ENCODE measurements at places on chromosomes 3 and 15. TPM values are rescaled to one million over a fixed set of nuclear protein-coding genes. Genes with fewer than 3 reads are reported as not detected.

AP4E1 gene
- 7.8 TPM for total RNA-seq

GOLGA8J gene
- total RNA-seq, result not detected

UBA7 gene
- 70.3 TPM for total RNA-seq

- H3K36me3 ChIP-seq, result no peaks in the 10 kb centered on the region
- H3K27ac ChIP-seq, result no peak overlapping the region
- peaks cover 5% of the 10 kb centered on the region for H3K4me1 ChIP-seq
- H3K4me3 ChIP-seq, result no peak overlapping the region
Measured at GRCh38 chr3:193899001-193899400, 236.9 kb upstream of the HES1 start.

- peaks cover 3% of the 10 kb centered on the region for H3K36me3 ChIP-seq
- no peak overlapping the region for H3K4me3 ChIP-seq
- H3K27ac ChIP-seq, result peak overlapping the region; percentile 88
- DNase-seq, result no peak
- no peaks in the 10 kb centered on the region for H3K4me1 ChIP-seq
Measured at GRCh38 chr3:188280627-188281026, 126.7 kb downstream of the LPP start.

DNA sequence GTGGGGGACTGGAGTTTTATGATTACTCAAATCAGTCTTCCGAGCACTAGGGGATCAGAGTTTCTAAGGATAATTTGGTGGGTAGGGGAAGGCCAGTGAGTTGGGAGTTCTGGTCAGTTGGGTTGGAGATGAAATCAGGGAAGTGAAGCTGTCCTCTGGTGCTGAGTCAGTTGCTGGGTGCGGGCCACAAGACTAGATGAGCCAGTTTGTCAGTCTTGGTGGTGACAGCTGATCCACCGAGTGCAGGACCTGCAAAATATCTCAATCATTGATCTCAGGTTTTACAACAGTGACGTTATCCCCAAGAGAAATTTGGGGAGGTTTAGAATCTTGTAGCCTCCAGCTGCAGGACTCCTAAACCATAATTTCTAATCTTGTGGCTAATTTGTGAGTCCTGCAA, 249.4 kb downstream of the FAM43A start:
- H3K4me3 ChIP-seq, result no peak overlapping the region
- no peaks in the 10 kb centered on the region for H3K27me3 ChIP-seq
- DNase-seq, result no peak
- no peak overlapping the region for H3K27ac ChIP-seq

GRCh38 chr15:26157081-26157480, 294.0 kb upstream of the ATP10A start:
- no peaks in the 10 kb centered on the region for H3K36me3 ChIP-seq
- no peak for DNase-seq
- H3K27me3 ChIP-seq, result no peaks in the 10 kb centered on the region
- peak overlapping the region; percentile 61 for H3K27ac ChIP-seq
- peaks cover 6% of the 10 kb centered on the region for H3K4me1 ChIP-seq

- DNase-seq, result no peak
- no peak overlapping the region for H3K27ac ChIP-seq
- H3K27me3 ChIP-seq, result no peaks in the 10 kb centered on the region
- no peaks in the 10 kb centered on the region for H3K36me3 ChIP-seq
- H3K4me3 ChIP-seq, result no peak overlapping the region
Measured at GRCh38 chr3:166444336-166444735, 607.1 kb upstream of the BCHE start.

DNA sequence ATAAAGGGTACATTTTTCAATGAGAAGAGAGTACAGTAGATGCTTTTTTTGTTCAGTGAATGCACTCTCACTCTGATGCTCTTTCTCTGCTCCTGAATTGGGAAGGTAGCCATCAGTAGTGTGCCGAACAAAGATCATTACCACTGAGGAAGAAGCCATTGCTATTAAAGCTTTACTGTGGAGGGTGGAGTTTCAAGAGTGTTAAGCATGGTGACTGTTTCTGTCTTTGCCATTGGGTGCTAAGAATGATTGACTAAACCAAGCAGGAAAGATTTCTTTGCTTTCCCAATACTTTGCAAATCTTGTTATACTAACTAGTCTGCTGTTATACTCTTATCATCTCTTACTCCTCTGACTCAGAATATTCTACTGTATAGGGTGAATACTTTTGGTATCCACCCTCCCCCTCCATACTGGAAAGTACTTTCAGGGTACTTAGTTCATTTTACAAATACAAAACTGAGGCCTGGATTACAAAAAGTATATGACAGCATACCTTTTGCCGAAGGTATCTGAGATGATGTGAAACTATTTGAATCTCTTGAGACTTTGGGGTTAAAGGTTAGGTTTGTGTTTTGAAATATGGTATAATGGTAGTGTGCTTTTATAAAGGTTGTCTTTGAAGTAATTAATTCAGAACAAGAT, 1.7 kb downstream of the RAB11A start:
- no peak for DNase-seq
- no peaks in the 10 kb centered on the region for H3K27me3 ChIP-seq
- H3K4me3 ChIP-seq, result peak overlapping the region; percentile 90
- peaks cover 19% of the 10 kb centered on the region for H3K4me1 ChIP-seq
- peak overlapping the region; percentile 97 for H3K27ac ChIP-seq
- no peaks in the 10 kb centered on the region for H3K36me3 ChIP-seq

- H3K4me1 ChIP-seq, result peaks cover 4% of the 10 kb centered on the region
- no peaks in the 10 kb centered on the region for H3K36me3 ChIP-seq
- H3K27me3 ChIP-seq, result no peaks in the 10 kb centered on the region
- no peak overlapping the region for H3K4me3 ChIP-seq
- H3K27ac ChIP-seq, result no peak overlapping the region
Measured at GRCh38 chr3:24657870-24658510, 163.3 kb upstream of the THRB start.

DNA sequence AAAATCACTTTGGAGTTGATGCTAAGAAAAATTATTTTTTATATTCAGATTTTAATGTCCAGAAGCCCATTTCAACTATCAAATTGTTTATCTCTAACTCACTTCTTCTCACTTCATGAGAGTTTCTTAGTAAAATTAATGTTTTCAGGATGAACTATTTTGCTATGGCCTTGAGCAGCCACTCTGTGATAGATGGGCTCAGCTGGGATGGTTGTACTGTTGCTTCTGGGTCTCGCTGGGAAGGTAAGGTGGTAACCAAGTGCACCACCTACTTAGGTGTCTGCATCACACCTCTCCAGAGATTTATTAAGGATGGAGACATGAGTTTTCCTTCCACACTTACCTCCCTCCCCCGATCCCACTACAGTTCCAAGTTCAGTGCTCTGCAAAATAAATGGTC, 110.3 kb upstream of the ATP2B2 start:
- no peak overlapping the region for H3K4me3 ChIP-seq
- peaks cover 21% of the 10 kb centered on the region for H3K27me3 ChIP-seq
- no peaks in the 10 kb centered on the region for H3K36me3 ChIP-seq
- DNase-seq, result no peak
- H3K27ac ChIP-seq, result no peak overlapping the region

DNA sequence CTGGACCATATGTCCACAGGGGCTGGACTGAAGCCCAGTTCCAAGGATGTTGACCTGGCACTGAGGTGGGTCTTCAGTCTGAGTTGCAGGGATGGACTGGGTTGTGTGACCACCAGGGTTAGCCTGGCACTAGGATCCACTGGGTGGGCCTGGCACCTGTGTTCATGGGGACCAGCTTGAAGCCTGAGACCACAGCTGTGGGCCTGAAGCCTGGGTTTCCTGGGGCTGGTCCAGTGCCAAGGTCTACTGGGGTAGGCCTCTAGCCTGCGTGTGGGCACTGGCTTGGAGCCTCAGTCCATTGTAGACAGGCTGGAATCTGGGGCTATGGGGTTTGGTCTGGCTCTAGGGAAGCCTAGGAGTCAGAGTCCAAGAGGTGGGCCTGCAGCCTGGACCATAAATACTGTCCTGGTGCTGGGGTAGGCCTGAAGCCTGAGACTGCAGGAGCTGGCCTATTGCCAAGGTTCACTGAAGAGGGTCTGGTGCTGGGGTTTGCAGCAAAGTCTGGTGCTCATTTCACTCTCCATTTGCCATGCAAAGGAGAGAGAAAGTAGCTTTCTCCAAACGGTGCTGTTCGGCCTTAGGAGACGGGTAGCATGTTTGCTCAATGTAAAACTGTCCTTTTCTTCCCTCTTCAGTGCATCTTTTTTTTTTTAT, 51.2 kb upstream of the TBC1D5 start:
- no peaks in the 10 kb centered on the region for H3K27me3 ChIP-seq
- H3K27ac ChIP-seq, result no peak overlapping the region
- no peaks in the 10 kb centered on the region for H3K4me1 ChIP-seq
- no peak overlapping the region for H3K4me3 ChIP-seq

- H3K4me1 ChIP-seq, result no peaks in the 10 kb centered on the region
- H3K36me3 ChIP-seq, result no peaks in the 10 kb centered on the region
- H3K27me3 ChIP-seq, result no peaks in the 10 kb centered on the region
- no peak for DNase-seq
Measured at GRCh38 chr3:182455011-182455410, 338.3 kb upstream of the ATP11B start.

- H3K27ac ChIP-seq, result no peak overlapping the region
- H3K4me3 ChIP-seq, result no peak overlapping the region
- no peaks in the 10 kb centered on the region for H3K27me3 ChIP-seq
- DNase-seq, result no peak
Measured at GRCh38 chr3:38738630-38739395, 77.2 kb downstream of the SCN10A start.

DNA sequence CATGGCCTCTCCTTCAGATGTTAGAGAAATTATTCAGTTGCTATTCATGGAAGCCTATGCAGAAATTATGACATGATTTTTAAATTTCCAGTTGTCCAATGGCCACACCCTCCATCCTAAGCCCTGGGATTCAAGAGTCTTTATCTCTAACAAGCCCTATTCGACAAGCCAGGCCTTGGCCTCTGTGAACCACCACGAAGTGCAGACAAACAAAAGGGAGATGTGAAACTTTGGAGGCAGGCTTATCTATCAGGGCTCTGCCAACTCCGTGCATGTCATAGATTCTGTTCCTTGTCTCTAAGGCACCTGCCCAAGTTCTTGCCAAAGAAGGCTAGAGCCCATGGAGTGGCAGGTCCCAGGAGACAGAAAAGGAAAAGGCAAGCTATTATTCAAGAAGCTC, 212.4 kb upstream of the ADAMTS9 start:
- DNase-seq, result no peak
- peak overlapping the region; percentile 12 for H3K27ac ChIP-seq
- no peaks in the 10 kb centered on the region for H3K27me3 ChIP-seq
- no peak overlapping the region for H3K4me3 ChIP-seq

Measured in sigmoid colon (tissue), 7 donors.